ENCODE measurements at places on chromosomes 6 and 20.

DNA sequence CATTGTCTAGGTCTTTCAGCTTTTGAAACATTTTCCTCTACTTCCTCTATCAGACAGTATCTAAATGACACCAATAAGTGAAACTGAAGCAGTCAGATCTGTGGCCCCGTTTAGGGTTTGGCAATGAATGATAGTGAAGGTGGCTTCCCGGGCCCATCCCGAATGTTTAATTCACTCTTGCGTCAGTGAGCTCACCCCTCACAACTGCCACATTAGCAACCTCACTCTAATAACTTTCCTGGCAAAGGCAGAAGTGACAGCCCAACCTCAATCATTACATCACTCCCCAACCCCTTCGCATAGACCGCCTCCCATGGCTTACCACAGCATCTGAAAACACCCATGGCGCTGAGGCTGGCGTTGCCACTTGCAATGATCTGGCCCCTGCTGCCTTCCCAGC lies 92.4 kb upstream of the CD83 start:
- DNase-seq: no peak

- DNase-seq: no peak
Observed at GRCh38 chr6:170205534-170206316, 85.2 kb downstream of the DLL1 start.

GRCh38 chr20:63402181-63402859 lies 41.2 kb upstream of the CHRNA4 start:
- no peak for DNase-seq

GRCh38 chr20:59811681-59812171 lies 121.7 kb downstream of the SYCP2 start:
- no peak for DNase-seq

DNA sequence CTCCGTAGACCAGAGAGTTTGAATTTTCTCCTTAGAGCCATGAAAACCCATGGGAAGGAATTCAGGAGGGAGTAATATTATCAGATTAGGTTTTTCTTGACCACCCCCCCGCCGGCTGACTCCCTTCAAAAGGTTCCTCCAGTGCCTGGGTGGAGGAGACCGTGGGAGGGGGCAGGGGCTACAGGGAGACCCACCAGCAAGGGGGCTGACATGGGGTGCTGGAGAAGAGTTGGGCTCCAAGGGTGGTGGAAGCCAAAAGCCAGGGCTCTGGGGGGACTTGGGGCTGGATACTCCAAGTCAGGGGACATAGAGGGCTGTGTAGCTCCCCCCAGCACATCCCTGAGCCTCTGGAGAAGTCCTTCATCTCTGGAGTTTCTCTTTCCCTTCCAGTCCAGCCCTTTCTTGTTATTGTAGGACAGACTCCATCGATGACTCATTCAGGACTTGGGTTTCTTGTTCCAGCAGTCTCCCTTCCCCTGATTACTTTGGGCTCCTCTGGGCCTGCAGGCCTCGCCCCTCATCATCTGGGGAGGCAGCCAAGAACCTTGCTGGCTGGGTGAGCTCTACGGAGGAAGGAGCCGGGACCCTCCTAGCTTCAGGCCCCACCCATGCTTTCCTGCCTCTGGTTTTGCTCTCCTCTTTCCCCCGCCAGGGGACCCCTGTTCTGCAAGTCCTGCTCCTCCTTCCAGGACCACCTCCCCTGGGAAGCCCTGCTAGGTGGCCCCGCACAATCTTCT lies 10.5 kb upstream of the KIAA1755 start:
- DNase-seq: no peak

- no peak for DNase-seq
Observed at GRCh38 chr6:126337323-126337722, 2.6 kb upstream of the CENPW start.

- no peak for DNase-seq
Observed at GRCh38 chr20:35355372-35355771, 56.4 kb downstream of the UQCC1 start.

- no peak for DNase-seq
Observed at GRCh38 chr6:6796818-6797217, 208.3 kb downstream of the LY86 start.

DNA sequence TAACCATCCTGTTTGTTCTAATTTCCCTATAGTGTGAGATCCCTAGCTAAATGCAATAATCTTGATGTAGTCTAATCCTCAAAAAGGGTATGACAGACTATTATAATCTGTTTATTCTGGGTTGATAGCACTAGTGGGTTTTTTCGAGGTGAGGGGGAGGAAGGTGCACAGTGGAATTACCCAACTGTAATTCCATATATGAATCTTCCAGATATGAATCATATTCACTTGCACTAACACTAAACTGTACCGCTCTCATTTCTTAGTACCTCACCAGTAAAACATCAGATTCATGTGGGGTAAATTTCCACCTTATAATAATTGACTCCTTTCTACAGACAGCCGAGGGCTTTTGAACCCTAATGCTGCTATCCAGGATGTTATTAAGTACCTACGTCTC lies 16.5 kb downstream of the NCOA7 start:
- no peak for DNase-seq

DNA sequence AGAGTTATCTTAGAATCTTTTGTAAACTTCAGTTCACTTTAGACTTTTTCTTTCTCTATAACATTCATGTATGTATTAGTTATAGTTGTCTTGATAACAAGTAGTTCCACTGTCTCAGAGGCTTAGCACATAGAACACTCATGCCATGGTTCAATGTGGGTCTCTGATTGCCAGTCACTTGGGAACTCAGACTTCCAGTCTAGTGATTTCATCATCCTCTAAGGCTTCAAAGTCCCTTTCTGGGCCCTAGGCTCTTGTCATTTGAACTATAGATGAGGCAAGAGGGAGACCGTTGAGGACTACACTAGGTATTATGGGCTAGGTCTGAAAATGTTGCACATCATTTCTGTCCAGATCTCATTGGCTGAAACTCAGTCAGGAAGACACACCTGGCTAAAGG lies 8.4 kb upstream of the EEF1E1 start:
- no peak for DNase-seq

GRCh38 chr6:161544801-161545480 lies 271.1 kb upstream of the AGPAT4 start:
- DNase-seq: no peak

DNA sequence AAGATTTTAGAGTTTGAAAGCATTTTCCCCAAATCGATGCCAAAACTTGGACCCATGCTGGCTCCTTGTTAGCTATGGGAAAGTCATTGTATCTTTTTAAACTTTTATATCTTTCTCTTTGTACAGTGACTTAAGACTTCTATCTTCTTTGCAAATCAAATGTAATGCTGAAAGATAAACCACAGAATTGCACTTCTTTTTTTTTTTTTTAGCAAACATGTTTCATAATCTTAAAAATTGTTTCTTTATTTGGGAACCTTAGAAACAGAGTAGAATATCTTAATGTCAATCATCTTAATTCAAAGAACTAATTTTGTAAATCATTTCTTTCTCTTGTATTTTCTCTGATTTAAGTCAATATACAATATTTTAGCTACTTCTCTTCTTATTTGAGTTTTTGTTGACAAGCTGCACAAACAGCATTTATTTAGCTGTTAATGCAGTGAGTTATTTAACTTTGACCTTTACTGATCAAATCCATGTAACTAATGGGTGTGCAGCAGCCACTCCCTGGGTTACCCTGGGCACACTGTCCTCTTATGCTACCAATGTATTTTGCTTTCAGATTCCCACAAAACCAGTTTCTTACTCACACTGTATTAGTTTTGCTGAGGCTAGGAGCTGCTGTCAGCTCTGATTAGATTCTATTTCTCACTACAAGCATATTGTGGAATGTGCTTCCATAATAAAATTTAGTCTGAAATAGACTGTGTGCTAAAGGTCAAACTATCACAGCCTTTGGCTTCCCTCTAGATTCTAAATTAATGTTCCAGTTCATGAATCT lies 279.6 kb downstream of the ADGB start:
- no peak for DNase-seq

DNA sequence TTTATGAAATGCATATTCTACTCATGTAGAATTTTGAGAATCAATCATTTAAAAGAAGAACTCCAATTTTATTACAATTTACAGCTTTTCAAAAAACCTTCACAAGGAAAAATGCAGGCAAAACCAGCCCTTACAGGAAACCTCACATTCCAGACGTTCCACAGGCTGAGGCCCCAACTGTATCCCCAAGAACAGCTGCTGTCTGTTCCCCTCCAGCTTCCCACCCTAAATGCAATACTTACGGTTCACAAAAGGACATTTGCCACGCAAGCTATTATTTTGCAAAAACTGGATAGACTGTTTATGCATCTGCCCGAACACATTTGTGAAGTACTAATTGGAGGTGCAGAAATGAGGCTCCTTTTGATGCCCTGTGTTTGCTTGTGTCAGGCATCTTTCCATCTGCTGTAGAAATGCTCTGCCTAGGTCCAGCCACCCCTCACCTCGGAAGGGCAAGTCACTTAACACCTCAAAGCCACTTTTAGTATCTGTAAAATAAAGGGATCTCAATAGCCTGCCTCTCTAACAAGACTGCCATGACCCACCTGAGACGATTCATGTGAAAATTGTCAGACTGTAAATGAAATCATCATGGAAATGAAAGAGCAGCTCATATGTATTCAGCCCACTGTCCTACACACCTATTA lies 26.5 kb downstream of the PDE10A start:
- no peak for DNase-seq

GRCh38 chr20:14445310-14445709 lies 107.9 kb upstream of the FLRT3 start:
- DNase-seq: no peak

- DNase-seq: no peak
Observed at GRCh38 chr6:133187657-133188453, 53.3 kb upstream of the EYA4 start.

DNA sequence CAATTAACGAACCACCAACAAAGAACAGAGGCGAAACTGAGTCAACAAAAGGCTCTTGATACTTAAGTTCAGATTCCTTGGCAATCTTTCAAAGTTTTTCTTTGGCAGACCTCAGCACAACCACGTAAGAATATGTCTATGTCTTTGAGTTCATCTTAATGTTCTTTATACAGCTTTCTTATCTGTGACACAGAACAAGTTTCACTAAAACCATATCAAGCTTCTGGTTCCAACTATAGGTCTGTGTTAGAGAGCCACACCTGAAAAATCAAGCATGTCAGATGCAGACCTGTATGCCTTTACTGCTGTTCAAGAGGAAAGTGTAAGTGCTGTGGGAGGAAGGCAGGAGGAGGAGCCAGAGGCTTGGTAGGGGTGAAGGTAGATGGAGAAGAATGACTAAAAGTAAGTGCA lies 271.3 kb downstream of the KHDC1L start:
- DNase-seq: no peak

DNA sequence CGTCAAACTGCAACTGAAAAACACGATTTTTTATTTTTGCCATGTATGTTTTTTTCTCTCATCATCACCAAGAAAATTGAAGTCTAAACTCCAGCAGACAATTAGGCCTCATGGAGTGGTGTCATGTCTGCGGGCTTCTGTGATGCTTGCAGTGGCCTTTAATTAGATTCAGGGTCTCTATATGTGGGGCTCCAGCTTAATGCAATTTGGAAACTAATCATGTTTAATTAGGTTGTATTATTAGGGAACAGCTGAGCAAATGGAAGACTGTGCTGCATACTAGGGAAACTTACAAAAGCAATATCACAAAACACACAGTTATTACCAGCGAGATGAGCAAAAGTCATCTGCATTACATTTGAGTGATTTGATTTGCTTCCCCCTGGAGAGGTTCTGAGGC lies 132.9 kb upstream of the PMEPA1 start:
- no peak for DNase-seq

DNA sequence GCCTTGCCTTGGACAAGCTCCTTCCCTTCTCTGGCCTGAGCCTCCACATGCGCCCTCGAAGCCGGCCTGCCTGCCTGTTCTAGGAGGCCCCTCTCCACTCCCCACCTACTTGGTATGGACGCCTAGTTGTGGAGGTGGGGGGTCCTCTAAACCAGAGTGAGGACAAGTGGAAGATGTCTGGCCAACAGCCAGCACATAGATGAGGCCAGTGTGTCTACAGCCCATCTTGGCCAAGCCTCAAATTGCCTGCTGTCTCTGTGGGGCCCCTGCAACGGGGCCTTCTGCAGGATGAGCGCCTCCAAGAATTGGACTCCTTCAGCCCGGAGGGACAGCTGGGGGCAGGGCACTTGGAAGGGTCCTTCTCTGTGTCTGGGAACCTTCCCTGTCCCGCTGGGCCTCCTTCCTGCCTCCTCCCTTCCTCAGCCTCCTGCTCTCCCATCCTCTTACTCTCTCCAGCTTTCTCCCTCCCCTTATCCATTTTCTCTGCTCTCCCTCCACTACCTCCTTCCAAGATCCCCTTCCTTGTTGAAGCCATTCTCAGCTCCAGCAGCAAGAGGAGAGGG lies 1.6 kb downstream of the MDFI start:
- DNase-seq: no peak

GRCh38 chr6:22081709-22082108 lies 215.1 kb downstream of the PRL start:
- DNase-seq: no peak

- DNase-seq: no peak
Observed at GRCh38 chr6:52020945-52021570, 66.4 kb downstream of the PKHD1 start.

DNA sequence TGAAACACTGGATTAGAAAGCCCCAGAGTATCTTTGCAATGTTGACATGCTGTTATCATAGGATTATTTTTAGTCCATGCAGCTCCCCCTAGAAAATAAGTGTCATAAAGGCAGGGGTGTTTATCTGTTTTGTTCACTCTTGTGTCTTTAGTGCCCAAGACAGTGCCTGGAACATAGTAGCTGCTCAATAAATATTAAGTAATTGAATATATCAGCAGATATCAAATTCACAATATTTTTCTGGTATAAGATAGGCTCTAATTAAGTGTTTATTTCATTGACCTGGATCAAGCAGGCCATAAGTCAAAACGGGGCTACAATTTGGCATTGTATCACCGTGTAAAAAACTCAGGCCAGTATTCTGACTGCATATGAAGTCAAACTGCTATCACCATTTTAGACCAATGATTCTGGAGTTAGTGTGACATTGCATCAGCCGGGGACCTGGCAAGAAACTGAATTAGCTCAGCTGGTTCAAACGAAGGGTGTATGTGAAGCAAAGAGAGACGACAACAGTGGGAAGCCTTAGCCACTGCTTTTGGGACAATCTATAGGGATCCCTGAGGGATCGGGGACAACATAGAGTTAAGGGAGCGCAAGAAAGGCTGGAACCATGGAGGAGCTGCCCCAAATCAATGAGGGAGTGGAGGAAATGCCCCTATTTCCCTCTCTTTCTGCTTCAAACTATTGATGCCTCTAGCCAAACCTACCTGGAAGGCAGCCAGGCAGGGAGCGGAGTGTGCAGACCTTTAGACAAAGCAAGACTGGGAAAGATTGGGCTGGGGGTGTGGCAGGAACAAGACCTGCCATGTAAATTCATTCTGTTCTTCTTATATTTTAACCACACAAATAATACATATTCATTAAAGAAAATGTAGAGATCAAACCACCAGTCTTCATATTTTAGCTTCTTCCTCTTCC lies 112.2 kb downstream of the PLEKHG1 start:
- no peak for DNase-seq
